ENCODE measurements at places on chromosomes 4 and X.
A peak's percentile ranks its signal among the peaks of the same experiment; 100 is the strongest.

- DNase-seq = peak; percentile 1
These were observed 40.3 kb downstream of the PDGFC start for GRCh38 chr4:156931267-156931666.

DNA sequence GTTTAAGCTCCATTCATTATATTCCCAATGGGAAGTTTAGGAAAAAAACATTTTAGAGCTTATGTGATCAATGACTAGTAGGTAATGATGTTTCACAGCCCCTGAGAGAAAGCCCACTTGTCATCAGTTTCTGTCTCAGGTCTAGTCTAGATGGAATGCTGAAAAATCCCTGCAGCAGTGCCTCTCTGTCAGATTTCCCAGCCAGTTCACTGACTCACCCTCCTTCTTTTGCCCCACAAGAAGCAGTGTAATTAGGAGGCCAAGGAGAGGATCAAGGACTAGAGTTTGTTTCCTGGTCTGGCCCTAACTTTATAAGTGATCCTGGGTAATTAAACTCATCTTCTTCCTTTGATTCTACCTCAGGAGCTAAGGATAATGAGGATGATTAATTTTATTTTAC, 118.7 kb upstream of the ANXA3 start:
- peak; percentile 6 for DNase-seq

DNA sequence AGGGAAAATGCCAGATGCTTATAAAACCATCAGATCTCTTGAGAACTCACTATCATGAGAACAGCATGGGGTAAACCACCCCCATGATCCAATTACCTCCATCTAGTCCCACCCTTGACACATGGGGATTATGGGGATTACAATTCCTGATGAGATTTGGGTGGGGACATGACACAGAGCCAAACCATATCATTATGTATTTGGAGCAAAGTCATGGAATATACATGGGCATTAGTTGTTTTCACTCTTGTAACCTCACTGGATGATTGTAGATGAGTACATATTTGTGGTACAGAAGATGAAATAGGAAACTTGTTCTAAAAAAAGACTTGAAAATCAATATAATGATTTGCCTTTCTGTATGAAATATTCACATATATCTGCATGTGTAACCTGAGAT, 674.5 kb upstream of the BOD1L1 start:
- no peak for DNase-seq

GRCh38 chr4:2924286-2924685, 38.9 kb downstream of the NOP14 start:
- no peak for DNase-seq

DNA sequence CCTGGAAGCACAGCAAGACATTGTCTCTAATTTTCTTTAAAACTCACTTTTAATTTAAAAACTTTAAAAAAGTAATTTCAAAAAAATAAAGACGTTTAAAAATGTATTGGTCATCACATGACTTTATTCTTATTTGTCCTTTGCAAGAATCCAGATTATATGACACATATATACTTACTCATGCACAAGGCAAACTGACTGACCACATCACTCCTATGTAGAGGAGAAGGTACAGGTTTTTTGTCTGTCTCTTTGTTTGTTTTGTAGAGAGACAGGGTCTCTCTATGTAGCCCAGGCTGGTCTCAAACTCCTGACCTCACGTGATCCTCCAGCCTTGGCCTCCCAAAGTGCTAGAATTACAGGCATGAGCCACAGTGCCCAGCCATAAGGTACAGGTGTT, 28.6 kb downstream of the MAML3 start:
- no peak for DNase-seq

- DNase-seq = no peak
These were observed 49.3 kb downstream of the MRPL1 start for GRCh38 chr4:77911842-77912450.

GRCh38 chrX:112587194-112587593, 92.5 kb downstream of the LHFPL1 start:
- DNase-seq = no peak

DNA sequence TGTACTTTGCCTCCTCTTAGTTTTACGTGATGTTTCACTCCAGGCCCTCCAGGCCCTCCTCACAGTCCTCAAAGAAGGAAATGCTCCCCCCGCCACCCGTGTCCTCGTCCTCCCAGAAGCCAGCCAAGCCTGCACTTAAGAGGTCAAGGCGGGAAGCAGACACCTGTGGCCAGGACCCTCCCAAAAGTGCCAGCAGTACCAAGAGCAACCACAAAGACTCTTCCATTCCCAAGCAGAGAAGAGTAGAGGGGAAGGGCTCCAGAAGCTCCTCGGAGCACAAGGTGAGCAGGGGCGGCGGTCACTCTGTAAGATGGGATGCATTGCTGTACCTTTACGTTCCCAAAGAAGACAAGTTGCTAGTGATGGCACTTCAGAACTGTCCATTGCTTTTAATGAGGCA, 94.4 kb downstream of the KLHL8 start:
- DNase-seq = no peak

DNA sequence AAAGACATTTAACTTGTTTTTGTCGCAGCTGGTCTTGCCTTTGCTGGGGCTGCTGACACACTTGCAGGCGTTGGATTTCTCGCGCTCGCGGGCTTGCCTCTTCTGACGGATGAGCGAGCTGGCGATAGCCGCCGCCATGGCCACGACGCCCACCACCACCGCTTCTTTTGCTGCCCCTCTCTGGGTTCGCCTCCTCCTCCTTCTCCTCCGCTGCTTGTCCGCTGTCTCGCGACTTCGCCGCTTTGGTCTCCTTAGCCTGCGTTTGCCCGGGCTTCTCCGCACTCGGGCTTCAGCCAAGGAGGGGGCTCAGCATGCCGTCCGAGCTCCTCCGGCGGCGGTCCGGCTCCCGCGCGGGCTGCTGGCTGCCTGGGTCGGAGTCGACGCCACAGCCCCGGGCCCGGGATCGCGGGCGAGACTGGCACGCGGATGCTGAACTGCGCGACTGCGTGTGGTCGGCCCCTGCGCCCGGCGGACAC, 613 bp downstream of the FGF13 start:
- no peak for DNase-seq

- no peak for DNase-seq
These were observed 224.6 kb downstream of the IL15 start for GRCh38 chr4:141860974-141861373.

DNA sequence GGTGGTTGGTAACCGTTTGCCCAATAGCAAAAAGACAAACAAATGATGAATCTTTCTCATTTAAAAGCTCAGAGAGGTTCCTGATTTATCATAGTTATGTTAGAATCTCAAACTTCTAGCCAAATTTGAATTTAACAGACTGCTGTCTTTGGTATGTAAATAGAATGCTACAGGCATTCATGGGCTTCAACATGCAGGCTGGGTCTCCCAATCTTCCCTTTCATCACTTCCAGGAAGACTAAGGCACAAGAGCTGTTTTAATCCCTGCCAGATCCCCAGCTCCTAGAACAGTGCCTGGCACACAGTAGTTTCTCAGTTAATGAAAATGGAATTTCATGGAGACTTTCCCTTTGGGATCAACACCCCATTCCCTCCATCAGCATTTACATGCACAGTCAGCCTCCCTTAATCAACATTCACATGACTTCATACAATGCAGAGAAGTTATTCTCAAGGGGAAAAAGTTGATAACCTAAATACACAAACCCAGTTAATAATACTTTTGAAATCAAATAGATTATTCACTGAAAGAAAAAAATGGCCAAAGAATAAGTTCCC, 107.6 kb upstream of the C1QTNF7 start:
- no peak for DNase-seq

DNA sequence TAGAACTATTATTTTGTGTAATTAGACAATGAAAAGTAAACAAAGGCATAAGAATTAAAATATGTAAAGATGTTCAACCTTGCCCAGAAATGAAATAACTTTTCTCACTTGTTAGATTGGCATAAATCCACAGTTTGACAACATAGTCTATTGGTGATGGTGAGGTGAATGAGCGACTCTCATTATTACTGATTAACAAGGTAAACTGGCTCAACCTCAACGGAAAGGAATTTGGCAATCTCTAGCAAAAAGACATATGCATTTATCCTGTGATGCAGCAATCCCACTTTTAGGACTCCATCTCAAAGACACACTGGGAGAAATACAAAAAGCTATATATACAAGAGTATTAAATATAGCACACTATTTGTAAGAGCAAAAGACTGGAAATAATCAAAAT, 22.3 kb downstream of the UBA6 start:
- DNase-seq = no peak

DNA sequence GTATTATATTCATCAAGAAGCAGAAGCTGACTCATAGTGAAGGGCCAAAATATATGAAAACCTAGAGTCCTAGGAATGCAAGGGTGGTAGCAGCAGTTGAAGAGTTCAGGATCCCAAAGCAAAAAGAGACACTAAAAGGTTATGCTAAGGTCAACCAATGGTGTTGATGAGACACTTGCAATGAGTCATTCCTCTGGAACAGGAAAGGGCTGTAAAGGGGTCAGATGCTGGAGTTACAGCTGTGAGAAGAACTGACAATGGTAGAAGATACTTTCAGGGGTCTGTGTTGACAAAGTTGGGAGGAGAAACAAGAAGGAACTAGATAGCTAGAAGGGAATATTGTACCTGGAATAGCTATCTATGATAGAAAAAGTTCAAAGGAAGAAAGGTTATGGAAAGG, 47.5 kb downstream of the ZGRF1 start:
- DNase-seq = no peak

DNA sequence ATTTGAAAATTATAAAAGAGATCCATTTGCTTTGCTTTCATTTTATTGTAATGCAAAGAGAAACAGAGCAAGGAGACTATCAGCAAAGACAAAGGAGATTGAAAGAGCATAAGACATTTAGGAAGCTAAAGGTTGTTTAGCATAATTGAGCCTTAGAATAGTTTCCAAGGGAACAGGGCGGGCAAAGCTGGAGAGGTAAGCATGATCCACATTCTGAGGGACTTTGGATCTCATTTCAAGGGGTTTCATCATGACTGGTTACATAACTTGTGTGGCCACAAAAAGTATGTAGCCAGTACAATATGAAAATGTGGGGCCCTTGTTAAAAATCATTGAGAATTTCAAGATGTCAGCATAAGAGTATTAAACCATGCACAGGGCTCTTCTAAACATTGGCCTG, 406.5 kb downstream of the RPA4 start:
- no peak for DNase-seq

GRCh38 chrX:45751156-45751555, 550.5 kb upstream of the DIPK2B start:
- no peak for DNase-seq

GRCh38 chr4:79882806-79883205, 190.2 kb downstream of the ANTXR2 start:
- DNase-seq = no peak

DNA sequence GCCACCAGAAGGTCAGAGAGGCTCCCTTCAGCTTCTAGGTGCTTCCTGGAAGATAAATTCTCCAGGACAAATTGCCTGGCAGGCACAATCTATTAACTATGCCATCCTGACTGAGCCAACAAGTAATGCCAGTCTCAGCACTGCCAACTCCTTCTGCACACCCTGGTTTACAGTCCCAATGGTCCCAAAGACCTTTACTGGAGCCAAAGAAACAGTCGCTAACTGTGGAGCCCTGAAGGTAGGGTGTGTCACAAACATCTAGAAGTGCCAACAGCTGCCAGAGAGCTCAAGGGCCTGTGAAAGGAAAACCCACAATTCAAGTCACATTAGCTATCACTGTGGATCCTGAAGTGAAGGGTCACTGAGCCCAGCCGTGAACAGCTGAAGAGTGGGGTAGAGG, 34.9 kb upstream of the CITED1 start:
- DNase-seq = no peak

DNA sequence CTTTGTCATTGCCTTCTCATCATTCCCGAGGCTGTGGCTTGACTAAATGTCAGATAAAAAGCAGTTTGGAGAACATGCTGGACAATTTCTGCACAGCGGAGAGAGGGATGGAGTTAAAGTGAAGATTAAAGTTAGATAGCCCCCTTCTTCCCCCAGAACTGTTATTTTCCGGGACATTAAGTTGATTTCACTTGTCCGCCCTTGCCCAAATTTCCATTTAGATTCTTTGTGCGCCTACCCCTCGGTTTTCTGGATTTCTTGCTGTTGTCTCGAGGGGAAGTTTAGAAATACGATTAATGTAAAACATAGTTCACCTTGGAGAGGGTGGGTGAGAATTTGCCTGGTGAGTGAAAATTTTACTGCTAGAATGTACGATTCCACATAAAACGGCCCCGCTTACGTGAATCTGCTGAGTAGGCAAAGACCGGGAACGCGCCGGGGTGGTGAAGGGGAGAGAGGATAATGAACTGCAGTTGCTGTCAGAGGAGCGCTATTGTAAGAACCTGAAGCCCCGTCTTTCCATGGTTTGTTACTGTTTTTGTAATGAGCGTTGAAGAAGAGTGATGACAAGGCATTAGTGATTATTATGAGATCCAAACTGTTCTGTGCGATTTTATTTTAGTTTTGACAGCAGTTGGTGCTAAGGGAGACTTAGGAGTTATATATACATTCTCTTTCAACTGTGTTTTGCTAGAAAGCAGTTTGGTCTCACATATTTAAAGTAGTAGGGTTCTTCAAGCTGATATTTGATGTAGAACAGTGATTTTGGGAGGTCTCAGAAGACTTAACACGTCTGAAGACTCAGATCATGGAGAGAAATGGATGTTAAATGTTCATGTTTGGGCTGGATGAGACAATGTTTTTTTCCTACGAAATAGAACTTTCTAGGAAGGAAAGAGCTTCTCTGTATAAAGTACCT, 73.0 kb downstream of the AFF1 start:
- peak; percentile 36 for DNase-seq

DNA sequence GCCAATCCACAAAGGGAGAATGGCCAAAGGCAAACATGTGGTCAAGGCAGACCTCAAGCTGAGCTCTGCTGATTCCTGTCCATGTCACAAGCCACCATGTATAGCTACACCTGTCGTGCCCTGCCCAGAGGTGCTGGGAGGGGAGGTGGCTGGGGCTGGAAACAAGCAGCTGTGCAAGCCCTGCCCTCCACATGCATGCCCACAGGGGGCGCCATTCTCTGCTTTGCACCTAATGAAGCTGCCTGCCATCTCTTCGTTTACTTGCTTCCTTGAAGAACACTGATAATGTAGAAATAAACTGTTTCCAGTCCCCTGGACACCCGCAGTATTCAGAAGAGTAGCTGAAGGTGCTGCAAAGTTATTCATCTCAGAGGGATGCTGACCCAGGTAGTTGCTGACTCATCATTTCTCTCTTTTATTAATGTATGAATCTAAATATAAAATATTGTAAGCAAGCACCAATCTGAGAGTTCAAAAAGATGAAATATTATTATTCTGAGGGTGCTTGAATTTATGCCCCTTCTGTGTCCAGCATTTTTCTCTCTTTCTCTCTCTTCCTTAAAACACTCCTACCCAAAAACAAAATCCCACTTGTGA, 278.6 kb downstream of the ADGRA3 start:
- peak; percentile 2 for DNase-seq

GRCh38 chr4:88297725-88298454, 13.5 kb upstream of the PPM1K start:
- no peak for DNase-seq

DNA sequence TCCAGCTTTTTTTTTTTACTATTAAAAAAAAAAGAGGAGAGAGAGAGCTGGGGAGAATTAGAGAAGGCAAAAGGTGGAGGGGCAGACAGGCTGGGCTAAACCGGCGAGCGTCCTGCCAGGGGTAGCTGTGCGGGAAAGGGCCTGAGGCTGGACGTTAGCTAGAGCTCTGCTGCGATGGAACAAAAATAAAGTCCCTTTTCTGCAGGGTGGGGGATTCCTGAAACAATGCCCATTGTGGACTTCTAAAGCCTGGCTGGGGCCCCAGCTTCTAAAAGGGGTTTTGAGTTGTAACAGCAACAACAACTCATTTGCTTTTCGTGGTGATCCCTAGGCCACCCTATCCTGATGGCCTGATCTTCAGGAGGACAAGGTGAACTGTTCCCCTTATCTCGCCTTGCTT, 311.7 kb downstream of the FBXW7 start:
- DNase-seq = no peak
